CD4-positive, alpha-beta T cell (primary cell): ENCODE measurements at places on chromosomes 2 and 18. TPM values are rescaled to one million over a fixed set of nuclear protein-coding genes. Genes with fewer than 3 reads are reported as not detected.

The ERBB4 gene
- not detected for total RNA-seq

The LINC00305 gene
- not detected for total RNA-seq

The SLC5A7 gene
- total RNA-seq, result not detected

The UGT1A5 gene
- total RNA-seq, result not detected

The EFHD1 gene
- total RNA-seq, result not detected

DNA sequence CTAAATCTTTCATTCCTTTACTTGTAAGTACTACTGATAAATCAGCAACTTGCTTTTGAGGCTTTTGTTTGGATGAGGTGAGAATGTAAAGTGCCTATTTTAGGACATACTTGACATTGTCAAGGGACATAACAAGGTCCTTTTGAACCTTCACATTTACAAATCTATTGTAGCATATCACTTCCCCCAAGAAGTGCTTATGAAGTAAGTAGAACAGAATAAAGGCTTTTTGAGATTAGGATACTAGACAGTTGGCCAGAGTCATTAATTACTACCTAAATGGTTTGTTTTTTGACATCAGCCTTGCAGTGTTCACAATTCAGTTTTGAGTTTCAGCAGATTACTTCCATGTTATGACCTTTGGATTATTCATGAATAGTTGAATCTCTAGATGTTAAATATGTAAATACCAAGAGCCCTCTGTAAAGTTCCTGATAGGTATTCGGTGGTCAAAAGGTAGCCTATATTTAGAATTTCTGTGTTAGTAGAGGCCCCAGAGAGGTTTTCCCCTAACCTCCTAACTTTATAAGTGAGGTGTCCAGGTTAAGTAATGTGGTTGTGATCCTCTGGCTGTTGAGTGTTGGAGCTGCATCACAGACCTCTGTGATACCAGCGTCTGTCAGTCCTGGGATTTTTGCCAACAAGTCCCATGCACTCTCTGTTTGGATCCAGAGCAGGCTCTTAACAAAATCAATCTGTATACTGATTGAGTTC lies 67.2 kb downstream of the LCLAT1 start:
- H3K4me1 ChIP-seq, result no peaks in the 10 kb centered on the region
- no peak overlapping the region for H3K4me3 ChIP-seq
- no peaks in the 10 kb centered on the region for H3K36me3 ChIP-seq
- H3K27me3 ChIP-seq, result no peaks in the 10 kb centered on the region
- no peak overlapping the region for H3K27ac ChIP-seq
- no peak for DNase-seq

DNA sequence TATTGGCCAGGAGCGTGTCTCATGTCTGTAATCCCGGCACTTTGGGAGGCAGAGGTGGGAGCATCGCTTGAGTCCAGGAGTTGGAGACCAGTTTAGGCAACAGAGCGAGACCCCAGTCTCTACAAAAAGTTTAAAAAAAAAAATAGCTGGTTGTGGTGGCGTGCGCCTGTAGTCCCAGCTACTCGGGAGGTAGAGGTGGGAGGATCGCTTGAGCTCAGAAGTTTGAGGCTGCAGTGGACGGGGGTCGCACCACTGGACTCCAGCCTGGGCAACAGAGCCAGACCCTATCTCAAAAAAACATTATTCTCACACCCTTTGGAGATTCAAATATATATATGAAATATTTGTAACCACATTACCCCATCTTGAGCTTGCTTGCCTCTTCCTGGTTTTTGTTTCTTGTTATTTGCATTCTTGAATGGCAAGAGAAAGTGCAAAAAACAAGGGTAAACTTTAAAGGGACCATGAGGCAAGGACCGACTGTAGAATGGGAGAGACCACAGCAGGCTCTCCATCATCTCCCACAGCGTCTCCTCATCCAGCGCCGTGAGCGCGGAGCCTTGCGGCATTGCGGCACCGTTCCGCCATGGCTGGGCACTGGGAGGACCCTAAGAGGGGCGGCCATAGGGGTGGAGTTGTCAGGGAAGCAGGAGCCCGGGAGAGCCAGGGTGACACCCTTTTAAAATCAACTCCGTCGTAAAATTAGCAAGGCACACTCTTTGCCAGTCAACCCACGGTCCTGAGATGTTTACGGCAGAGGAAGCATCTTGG lies 1.4 kb downstream of the ELP2 start:
- DNase-seq, result no peak
- H3K36me3 ChIP-seq, result peaks cover 12% of the 10 kb centered on the region
- peaks cover 48% of the 10 kb centered on the region for H3K4me1 ChIP-seq

DNA sequence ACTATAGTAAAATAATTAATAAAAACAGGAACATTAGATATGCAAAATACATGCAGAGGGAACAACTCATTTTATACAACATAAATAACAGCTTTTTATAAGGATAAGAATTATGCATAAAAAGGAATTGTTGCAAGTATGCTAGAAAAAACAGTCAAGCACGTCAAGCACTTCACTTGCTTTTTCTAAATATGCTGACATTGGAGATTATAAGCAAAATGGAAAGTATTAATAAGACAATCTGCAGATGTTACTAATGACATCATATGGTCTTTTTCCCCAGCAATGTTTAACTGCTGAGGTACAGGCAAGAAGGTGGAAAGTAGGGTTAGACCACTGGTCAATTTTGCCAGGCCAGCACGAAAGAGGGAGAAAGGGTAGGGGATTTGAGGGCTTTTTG lies 111.7 kb downstream of the HIBCH start:
- H3K36me3 ChIP-seq, result peaks cover 21% of the 10 kb centered on the region
- H3K27me3 ChIP-seq, result no peaks in the 10 kb centered on the region
- H3K4me3 ChIP-seq, result no peak overlapping the region
- H3K4me1 ChIP-seq, result no peaks in the 10 kb centered on the region
- no peak overlapping the region for H3K27ac ChIP-seq

DNA sequence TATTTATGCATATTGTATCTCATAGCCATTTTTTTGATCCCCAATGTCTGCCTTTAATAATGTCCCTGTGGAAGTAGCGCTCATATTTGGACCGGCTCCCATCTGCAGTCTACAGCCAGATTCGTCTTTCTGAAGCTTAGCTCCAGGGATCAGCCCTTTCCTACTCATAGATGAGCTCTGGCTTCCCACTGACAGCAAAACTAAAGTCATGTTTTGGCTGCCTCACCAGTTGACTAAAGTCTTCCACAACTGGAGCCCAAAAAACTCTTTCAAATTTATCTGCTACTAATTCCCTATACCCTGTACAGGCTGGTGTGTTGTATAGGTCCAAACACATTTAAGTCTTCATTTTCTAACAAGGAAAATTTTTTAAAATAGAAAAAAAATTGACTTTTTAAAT lies 294.2 kb upstream of the HNMT start:
- DNase-seq, result no peak
- H3K4me3 ChIP-seq, result no peak overlapping the region
- no peak overlapping the region for H3K27ac ChIP-seq
- no peaks in the 10 kb centered on the region for H3K4me1 ChIP-seq
- H3K36me3 ChIP-seq, result no peaks in the 10 kb centered on the region
- H3K27me3 ChIP-seq, result no peaks in the 10 kb centered on the region

DNA sequence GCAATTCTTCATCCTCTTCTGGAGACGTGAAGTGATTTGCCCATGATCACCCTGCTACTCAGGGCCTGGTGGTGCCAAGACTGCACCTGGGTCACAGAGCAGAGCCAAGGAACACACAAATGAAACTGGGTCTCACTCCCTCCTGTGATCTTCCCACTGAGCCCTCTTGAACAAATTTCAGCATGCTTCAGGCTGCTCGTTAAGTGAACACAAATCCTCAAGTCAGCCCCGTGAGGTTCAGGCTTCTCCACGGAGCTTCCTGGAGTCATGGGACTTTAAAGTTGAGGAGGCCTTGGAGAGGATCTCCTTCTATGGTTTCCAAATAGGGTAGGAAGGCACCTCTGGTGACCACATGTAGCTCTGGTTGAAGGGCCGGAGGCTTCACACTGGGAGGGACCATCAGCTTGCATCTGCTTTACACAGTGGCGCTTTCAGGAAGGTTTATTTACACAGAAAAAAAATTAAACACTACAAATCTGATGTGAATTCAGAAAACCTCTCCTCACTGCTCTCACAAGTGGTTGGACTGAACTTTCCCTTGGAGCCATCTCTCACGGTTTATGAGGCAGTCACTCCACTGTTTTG lies 255.4 kb downstream of the LOXHD1 start:
- no peak for DNase-seq
- no peak overlapping the region for H3K27ac ChIP-seq
- H3K27me3 ChIP-seq, result no peaks in the 10 kb centered on the region
- no peaks in the 10 kb centered on the region for H3K4me1 ChIP-seq
- H3K4me3 ChIP-seq, result no peak overlapping the region

GRCh38 chr2:43791035-43791765 lies 17.4 kb downstream of the DYNC2LI1 start:
- H3K27ac ChIP-seq, result no peak overlapping the region
- no peaks in the 10 kb centered on the region for H3K27me3 ChIP-seq
- no peaks in the 10 kb centered on the region for H3K4me1 ChIP-seq
- DNase-seq, result no peak
- no peaks in the 10 kb centered on the region for H3K36me3 ChIP-seq
- H3K4me3 ChIP-seq, result no peak overlapping the region

GRCh38 chr2:191299866-191300265 lies 54.7 kb downstream of the MYO1B start:
- no peaks in the 10 kb centered on the region for H3K36me3 ChIP-seq
- DNase-seq, result no peak
- no peaks in the 10 kb centered on the region for H3K4me1 ChIP-seq
- H3K27me3 ChIP-seq, result no peaks in the 10 kb centered on the region
- H3K4me3 ChIP-seq, result no peak overlapping the region

- H3K27me3 ChIP-seq, result no peaks in the 10 kb centered on the region
- no peak overlapping the region for H3K27ac ChIP-seq
- H3K36me3 ChIP-seq, result no peaks in the 10 kb centered on the region
- H3K4me3 ChIP-seq, result no peak overlapping the region
- H3K4me1 ChIP-seq, result no peaks in the 10 kb centered on the region
Observed at GRCh38 chr18:46711444-46711863, 45.4 kb downstream of the ST8SIA5 start.

- H3K36me3 ChIP-seq, result no peaks in the 10 kb centered on the region
- no peaks in the 10 kb centered on the region for H3K27me3 ChIP-seq
- no peak overlapping the region for H3K4me3 ChIP-seq
- H3K27ac ChIP-seq, result no peak overlapping the region
Observed at GRCh38 chr2:150729495-150729955, 242.1 kb upstream of the RND3 start.

- H3K4me3 ChIP-seq, result no peak overlapping the region
- no peaks in the 10 kb centered on the region for H3K4me1 ChIP-seq
- H3K36me3 ChIP-seq, result no peaks in the 10 kb centered on the region
- H3K27me3 ChIP-seq, result no peaks in the 10 kb centered on the region
- DNase-seq, result no peak
Observed at GRCh38 chr18:32439802-32440201, 30.9 kb downstream of the GAREM1 start.

DNA sequence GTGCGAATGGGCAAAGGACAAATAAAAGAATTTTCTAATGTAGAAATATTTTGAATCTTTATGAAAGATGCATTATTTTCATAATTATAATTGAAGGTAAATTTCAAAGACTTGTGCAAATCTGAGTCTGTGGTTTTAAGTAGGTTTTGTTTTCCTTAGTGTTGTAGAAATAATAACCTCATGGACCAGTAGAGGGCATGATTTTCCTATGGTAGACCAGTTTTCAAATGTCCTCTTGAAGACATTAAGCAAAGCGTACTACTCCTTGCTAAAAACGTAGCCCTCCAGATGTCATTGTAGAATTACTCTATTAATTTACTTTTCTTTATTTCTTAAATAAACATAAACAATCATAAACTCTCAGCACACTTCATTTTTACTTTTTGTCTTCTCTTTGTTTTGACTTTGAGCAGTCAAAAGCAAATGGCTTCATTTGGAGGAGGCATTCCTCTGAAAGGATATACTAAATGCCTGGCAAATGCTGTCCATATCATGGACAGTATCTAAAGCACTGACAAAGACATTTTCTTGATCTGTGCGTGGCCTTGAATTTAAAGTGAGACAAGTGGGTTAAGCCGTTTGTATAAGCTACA lies 85.8 kb upstream of the FAM237A start:
- DNase-seq, result no peak
- H3K4me1 ChIP-seq, result peaks cover 5% of the 10 kb centered on the region
- no peak overlapping the region for H3K4me3 ChIP-seq
- no peak overlapping the region for H3K27ac ChIP-seq

DNA sequence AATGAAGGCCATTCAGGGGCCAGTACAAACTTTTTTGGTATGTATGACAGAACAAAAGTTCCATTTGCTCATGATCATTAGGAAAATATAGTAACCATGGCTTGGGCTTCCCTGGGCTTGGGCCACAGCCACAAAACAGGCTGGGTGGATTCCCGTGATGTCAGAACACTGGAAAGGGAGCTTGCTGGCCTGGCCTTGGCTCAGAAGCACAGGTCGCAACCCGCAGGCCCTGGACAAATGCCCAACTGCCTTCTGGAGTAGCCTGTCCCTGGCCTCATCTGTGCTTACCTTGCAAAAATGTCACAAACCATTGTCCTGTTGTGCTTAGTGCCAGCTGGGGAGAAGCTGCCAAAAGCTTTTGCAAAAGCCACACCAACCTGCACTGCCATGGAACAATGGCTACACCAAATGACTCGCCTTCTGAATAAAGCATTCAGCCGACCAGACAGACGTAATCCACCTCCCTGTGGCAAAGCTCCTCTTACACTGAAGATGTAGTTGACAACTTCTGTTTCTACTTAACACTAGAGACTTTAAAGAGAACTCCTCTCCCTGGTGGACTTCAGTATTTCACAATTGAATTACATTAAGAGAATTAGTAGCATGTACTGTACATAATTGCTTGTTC lies 125.5 kb downstream of the ANKRD44 start:
- H3K27ac ChIP-seq, result no peak overlapping the region
- DNase-seq, result no peak
- no peaks in the 10 kb centered on the region for H3K27me3 ChIP-seq
- peaks cover 60% of the 10 kb centered on the region for H3K36me3 ChIP-seq
- H3K4me3 ChIP-seq, result no peak overlapping the region
- H3K4me1 ChIP-seq, result peaks cover 30% of the 10 kb centered on the region

DNA sequence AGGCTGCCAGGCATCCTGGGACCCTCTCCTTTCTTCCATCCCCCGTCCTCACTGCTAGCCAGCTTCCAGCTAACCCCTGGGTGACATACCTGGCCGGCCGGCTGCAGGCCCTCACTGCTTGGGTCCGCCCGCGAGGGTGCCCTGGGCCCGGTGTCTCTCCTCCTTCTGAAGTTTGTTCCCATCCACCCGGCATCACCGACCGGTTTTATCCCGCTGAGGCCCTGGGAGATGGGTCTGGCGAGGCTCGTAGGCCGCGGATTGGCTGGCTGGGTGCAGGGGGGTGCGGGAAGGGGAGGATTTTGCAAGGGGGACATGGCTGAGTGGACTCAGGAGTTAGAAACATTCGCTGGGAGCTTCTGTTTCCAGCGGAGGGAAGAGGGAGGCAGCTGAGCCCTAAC lies at the start of gene PAX8:
Gene PAX8, minus strand, starts transcription at position 180 of the 398 bp plus-strand sequence. CDS start 527 bp downstream, outside the sequence.
- no peak for DNase-seq
- peaks cover 45% of the 10 kb centered on the region for H3K27me3 ChIP-seq
- no peak within 1 kb of the TSS for H3K27ac ChIP-seq
- H3K4me3 ChIP-seq, result no peak within 1 kb of the TSS
- H3K36me3 ChIP-seq, result no peaks in the 10 kb centered on the region

GRCh38 chr2:237943395-237944094 lies 23.3 kb upstream of the UBE2F start:
- H3K27me3 ChIP-seq, result no peaks in the 10 kb centered on the region
- no peak overlapping the region for H3K27ac ChIP-seq
- no peak overlapping the region for H3K4me3 ChIP-seq
- no peaks in the 10 kb centered on the region for H3K36me3 ChIP-seq
- H3K4me1 ChIP-seq, result peaks cover 63% of the 10 kb centered on the region
